ENCODE measurements at places on chromosomes 6 and 20. TPM values are rescaled to one million over a fixed set of nuclear protein-coding genes. Genes with fewer than 3 reads are reported as not detected.

- DNase-seq = no peak
Measured at GRCh38 chr6:132931936-132932514, 117.7 kb downstream of the RPS12 start.

DNA sequence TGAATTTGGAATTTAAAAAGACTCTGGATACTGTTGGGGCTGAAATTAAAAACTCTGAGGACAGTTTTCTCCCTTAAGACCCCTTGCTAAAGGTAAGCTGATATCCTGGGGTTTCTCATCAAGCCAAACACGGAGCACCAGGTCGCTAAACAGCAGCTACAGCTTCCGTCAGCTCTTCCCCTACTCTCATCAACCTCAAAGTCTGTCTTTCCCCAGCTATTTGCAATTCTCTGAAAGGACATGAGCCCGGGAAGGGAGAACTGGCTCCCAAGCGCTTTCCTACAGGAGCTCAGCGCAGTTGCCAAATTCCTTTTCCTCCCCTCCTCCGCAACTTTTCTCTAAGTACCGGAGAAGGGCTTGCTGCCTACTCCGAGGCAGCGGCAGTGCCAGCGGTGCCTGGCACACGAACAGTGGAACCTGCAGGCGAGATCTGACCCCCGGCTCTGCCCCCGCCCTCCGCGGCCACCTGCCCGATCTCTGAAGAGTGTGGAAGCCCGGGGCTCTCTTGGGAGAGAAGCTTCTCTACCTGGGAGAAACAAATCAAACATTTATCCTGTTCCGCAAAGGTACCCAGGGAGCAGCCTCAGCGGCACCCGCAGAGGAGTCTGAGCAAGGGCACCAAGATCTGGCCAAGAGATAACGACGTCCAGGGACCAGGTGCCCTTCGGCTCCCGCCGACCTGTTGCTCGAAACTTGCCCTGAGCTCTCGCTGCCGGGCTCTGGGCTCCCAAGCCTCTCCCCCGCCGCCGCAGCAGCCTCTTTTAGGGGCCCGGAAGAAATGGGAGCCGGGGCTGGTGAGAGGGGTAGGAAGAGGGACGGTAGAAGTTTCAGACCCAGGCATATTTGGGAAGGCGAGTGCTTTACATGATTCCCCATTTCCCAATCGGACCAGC, 2.2 kb downstream of the CBLN4 start:
- no peak for DNase-seq

DNA sequence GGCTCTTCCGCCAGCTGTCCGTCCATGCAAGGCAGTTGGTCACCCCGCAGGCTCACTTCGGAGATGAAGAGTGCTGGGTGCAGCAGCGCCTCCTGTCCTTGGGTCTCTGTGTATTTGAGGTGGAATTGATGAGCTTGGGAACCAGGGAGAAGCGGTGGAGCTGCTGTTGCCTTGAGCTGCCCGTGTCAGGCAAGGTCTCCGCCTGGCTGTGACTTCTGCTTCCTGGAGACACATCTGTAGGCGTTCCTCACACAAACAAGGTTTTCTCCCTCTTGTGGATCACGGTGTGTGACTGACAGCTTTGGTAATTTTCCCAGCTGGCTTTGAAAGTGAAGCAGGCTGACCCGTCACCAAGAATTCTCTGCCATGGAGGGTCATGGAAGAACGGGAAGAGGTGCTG, 2.5 kb upstream of the SLC17A9 start:
- DNase-seq = no peak

GRCh38 chr6:5053038-5053437, 32.1 kb upstream of the PPP1R3G start:
- DNase-seq = no peak

- no peak for DNase-seq
Measured at GRCh38 chr6:22366214-22366613, 69.4 kb upstream of the PRL start.

DNA sequence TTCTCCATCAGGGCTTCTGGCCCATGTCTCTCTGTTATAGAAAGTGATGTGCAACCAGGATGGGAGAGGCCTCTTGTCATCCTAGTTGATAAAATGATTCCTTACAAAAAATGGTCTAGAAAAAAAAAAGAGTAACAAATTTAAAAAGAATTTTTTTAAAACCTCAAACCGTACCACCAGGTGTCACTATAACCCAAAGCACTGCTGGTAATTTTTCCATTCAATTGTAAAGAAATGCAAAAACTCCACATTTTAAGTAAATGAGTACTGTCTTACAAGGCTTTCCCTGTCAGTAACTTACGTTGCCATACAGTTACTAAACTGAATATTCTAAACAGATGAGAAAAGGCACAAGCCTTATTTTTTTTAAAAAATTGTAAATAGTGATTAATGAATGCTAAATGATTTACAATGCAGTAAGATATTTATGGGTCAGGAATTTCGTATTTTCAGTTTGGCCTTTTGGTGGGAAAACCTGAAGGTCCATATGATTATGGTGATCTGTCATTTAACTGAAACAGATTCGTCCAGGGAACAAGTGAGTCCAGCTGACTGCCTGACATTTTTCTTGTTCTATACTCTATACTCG, 95.4 kb downstream of the OGFRL1 start:
- DNase-seq = no peak

DNA sequence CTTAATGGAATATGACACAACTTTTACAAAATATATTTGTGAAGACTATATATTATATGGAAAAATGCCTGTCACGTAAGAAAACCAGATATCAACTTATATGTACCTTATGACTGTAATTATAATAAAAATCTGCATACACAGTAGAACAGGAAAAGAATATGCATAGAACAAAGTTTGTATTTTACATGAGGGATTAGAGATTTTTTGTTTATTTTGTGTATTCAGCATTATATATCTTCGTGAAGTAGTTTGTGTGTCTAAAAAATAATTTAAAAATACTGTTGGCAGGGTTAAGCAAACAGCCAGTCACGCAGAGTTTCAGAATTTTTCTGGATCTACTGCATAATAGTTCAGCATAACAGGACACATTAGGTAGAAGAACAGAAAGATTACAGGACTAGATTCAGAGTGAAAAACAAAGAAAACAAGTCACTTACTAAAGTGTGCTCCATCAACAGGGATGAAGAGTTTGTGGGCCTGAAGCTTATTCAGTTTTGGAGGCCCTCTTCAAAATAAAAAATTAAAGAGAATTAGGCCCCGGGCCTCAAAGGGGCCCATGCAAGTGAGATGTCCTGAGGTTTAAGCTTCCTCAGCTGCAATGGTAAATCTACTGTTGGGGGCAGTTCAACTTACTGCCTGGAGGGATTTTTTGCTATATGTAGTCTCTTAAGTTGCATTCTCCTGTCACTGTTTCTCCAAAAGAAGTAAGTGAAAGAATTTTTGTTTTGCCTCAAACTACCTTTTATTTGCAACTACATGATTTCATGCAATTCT, 16.3 kb downstream of the TXLNB start:
- DNase-seq = no peak

- DNase-seq = no peak
Measured at GRCh38 chr20:18663932-18664331, 76.1 kb downstream of the DTD1 start.

DNA sequence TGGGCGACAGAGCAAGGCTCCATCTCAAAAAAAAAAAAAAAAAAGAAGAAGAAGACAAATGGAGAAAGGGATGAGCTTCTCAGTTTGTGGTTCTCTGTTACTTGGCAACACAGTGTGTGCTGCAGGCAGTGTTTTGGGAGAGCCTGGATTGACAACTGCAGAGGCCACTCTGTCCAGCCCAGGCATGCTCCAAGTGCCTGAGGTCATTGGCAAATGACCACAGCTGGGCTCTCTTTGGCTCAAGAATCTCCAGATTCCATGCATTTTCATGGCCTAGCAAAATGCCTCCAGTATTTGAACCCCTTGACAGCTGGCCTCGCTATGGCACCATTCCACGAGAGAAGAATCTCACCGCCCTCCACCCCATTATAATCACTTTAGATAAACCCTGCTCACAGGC, 126.2 kb downstream of the ANKRD60 start:
- no peak for DNase-seq

TUBB2A gene
- polyA plus RNA-seq = 41.4 TPM

EPB41L1 gene
- polyA plus RNA-seq = 17.6 TPM

SCGN gene
- polyA plus RNA-seq = 8.8 TPM
